ENCODE measurements at places on chromosomes 16 and 17.
A peak's percentile ranks its signal among the peaks of the same experiment; 100 is the strongest.

- peak; percentile 84 for DNase-seq
Measured at GRCh38 chr16:19589771-19590302, 34.3 kb downstream of the VPS35L start.

- peak; percentile 37 for DNase-seq
Measured at GRCh38 chr17:59764292-59764741, 56.9 kb downstream of the VMP1 start.

DNA sequence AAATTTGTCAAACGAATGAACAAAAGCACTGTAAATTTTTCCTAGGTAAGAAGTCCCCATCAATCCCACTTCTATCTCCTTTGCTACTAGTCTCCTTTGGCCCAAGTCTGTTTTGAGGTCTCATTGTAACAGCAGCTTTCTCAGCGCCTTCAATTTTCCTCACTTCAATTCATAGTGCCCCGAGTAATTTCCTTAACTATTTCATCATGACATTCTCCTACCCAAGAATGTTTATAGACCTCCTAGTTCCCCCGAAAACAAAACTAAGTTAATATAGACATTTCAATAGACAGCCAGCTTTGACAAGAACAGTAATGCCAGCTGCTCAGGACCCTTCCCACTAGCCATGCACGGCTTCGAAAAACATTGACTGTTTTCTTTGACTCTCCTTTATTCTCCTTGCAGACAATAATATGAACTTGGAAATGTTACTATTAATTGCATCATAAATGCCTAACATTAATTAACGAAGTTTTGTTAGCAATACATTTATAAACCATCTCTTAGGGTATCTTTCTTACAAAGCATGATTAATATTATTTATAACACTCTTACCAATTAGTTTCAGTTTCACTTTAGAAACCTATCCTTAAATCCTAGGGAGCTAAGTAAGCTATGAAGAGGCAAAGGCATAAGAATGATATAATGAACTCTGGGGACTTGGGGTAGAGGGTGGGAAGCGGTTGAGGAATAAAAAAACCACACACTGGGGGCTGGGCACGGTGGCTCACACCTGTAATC, 22.8 kb downstream of the GLG1 start:
- DNase-seq, result no peak

DNA sequence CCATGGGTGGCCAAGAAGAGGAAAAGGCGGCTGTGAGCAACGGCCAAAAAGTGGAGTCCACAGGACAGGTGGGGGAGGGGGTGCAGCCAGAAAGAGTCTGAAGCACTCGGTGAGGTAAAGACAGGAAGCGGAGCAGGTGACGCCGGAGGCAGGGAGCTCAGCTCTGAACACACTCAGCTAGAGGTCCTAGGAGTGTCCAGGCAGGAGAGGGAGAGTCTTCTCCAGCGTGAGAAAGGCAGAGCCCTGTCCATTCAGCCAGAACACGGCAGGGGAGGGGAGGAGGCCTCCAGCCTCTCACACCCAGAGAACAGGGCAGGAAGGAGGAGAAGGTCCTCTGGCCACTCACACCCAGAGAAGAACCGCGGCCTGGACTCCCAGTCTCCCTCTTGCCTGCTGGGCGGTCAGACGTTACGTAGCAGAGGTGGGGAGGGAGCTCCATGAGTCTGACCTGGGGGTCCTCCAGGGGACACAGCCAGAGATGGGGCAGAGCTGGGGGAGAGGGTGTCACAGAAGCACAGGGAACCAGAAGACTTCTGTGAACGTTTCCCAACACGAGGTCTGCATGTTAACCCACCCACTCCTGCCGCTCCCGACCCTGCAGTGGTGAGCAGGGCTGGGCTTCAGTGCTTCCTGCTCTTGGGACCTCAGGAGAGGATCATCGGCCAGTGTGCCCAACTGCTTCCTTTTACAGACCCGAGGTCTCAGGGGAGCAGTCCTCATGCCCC, 89.2 kb downstream of the ABR start:
- no peak for DNase-seq

- DNase-seq, result no peak
Measured at GRCh38 chr17:71500761-71501555, 619.9 kb upstream of the SOX9 start.

- DNase-seq, result peak; percentile 88
Measured at GRCh38 chr17:48026502-48027321, 10.9 kb downstream of the COPZ2 start.

Data from IMR-90 (cell line).